ENCODE measurements at places on chromosomes 3 and 15.
A peak's percentile ranks its signal among the peaks of the same experiment; 100 is the strongest.

DNA sequence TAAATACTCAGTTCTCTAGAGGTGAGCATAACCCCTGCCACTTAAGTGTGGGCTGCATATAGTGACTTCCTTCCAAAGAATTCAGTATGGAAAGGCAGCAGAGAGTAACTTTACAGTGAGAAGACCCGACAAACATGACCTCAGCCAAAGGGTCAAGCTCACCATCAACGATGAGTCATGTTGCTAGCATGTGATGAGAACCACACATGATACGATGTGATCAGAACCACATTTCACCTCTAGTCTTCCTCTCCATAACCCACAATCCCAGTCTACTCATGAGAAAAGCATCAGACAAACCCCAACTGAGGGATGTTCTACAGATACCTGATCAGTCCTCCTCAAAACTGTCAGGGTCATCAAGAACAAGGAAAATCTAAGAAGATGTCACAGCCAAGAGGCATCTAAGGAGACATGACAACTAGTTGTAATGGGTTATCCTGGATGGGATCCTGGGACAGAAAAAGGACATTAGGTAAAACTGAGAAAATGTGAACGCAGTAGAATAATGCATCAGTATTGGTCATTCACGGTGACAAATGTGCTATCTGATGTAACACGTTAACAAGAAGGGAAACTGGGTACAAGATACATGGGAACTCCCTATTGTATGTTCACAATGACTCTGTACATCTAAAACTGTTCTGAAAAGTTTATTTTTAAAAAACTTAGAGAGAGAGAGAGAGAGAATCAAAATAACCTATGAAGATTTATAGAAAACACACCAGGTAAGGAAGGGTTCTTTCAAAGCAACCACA is 28.3 kb downstream of the SEC61A1 start:
- no peak for DNase-seq

DNA sequence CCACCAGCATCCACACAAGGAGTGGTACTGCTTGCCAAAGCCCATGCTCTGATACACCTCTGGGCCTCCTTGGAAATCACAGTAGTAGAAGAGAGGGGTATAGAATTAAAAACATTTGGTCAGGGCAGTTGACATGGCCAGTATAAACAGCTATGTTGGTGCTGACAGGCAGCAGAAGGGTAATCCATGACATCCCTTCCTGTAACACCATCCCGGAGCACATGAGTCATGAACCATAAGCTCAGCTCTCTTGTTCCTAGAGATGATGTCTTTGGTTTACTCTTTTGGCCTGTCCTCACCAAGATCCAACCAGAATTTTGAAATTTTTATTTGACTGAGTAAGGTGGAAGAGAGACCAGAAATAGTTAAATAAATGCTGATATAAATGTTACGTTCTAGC is 132.6 kb upstream of the CTDSPL start:
- no peak for DNase-seq

DNA sequence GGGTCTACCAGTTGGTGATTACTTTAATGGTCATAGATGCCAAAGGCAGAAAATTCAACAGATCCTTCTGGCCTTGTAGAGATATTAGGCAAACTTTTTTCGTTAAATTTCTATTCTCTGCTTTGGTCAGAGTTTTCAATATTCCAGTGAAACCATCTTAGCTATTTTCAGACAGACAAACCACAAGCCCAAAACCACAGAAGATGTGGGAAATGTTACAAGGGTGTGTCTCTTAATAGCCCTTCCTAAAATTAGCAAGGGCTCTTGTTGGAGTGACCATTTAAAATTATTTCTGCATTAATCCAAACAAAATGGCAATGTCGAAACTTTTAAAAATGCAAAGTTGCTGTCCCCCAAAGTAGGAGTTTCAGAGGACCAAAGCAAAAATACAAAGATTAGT is 102.8 kb downstream of the ARRDC4 start:
- DNase-seq = no peak

- DNase-seq = peak; percentile 13
Observed at GRCh38 chr3:14640157-14640562, 11.4 kb upstream of the CCDC174 start.

DNA sequence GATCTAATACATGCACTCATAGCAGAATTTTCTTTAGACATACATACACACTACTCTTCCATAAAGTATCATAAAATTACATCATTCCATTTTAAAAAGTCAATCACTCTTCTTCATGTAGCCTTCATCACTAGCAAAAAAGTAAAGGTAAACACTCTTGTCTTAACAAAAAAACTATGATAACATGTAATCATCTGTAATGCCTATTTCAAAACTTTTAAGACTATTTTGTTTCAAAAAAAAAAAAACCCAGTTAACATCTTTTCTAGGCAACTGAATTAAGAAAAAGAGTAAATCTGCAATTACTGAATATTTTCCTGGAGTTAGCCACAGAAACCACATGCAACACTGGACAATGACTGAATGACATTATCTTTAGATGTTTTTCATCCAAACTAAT is 4.8 kb downstream of the TBC1D5 start:
- no peak for DNase-seq

DNA sequence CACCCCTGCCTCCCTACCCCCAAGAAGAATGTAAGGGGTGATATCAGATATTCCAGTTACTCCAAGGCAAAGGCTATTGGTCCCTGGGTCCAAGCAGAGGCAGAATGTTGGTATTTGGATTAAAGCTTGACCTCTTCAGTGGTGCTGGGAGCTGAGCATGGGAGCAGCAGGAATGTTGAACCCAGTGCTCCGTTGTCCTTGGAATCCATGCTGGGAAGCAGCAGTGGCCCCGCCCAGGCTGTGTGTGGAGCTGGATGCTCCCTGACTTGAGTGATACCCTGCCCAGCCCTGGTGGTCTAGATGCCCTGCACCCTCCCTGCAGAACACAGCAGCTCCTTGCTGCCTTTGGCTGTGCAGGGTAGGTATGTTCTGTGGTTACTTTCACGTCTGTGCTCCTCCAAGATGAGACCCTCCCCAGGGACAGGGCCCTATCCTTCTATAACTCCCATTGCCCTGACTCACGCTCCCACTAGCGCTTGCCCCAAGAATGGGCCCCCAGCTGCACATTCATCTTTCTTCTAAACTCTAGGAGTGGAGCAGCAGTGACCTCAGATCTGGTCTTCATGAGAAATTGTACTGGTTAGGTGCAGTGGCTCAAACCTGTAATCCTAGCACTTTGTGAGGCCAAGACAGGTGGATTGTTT is 35.1 kb downstream of the UMPS start:
- no peak for DNase-seq

GRCh38 chr3:126888186-126888760 is 94.6 kb upstream of the PLXNA1 start:
- DNase-seq = no peak

GRCh38 chr3:46297658-46298423 is 55.6 kb downstream of the CCR3 start:
- no peak for DNase-seq

- DNase-seq = no peak
Observed at GRCh38 chr3:191523148-191523547, 62.2 kb downstream of the PYDC2 start.

DNA sequence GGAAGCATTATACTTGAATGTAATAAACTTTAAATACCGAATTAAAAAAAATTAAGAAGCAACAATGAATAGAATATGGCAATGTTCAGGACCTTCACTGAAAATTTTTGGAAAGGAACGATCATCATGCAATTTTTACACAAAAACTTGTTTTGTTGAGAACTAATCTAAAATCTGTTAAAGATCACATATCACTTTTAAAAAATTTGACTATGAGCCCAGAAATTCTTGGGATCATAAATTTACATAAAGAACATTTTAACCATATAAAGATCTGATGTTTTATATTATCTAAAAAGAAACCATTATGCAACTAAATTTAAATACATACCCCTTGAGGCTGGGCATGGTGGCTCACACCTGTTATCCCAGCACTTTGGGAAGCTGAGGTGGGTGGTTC is 76.2 kb upstream of the MELTF start:
- DNase-seq = no peak

- DNase-seq = peak; percentile 34
Observed at GRCh38 chr3:39541917-39542329, 74.4 kb downstream of the MOBP start.

GRCh38 chr3:126523745-126524428 is at the start of gene CHST13:
Gene CHST13, plus strand, starts transcription at chr3:126524155. Its CDS starts 178 bp downstream, at chr3:126524333.
- DNase-seq = peak; percentile 19

- DNase-seq = no peak
Observed at GRCh38 chr3:193754719-193755118, 161.7 kb downstream of the OPA1 start.

DNA sequence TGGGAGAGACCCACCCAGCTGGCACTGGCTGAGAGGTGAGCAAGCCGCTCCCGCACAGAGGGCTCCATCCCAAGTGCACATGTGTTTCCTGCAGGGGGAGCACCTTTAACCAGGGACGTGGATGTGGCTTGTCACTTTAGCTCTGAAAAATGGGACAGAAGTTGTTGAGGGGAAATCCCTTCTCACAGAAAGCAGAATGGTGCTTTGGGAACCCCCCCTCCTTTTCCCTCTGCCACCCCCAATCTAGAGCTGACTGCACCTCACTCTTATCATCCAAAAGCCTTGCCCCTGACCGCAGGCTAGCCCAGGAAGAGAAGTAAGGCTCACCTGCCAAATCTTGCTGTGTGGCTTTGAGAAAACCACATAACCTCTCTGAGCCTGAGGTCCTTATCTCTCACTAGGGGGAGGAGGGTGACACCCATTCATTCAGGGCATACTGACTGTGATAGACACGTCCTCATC is 77.9 kb downstream of the RPN1 start:
- DNase-seq = peak; percentile 5

DNA sequence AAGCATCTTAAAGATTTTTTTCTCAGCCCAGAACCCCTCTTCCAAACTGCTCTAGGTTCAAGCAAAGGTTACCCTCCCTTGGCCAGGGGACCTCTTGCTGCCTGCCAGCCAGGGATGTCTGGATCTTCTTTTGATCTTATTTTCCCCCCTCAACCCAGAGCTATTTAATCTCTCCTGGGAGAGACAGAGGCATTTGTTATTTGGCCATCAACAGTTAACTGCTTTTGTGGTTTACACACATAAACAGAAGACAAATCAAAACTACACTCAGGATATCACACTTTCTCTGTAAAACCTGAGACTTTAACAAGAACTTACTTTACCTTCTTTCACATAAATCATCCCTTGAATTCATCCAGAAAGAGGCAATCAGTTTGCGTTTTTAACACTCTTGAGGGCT is 272.5 kb downstream of the THSD4 start:
- no peak for DNase-seq

GRCh38 chr3:54014067-54014466 is 108.3 kb upstream of the CACNA2D3 start:
- no peak for DNase-seq

DNA sequence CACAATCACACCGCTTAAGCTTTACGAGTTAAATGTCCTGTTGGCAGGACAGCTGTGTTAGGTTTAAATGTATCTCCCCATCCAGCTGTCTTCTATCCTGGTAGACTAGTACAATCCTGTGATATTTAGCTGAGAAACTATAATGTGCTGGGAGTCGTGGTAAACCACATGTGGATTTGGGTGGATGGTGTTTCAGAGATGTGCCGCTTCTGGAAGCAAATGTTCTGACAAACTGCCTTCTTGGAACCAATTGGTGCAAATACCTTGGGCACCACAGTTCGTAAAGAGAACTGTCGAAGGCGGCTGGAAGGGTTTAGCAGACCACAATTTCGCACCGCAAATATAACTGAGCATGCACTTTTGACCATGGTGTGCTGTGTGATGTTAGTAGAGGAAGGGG is 15.0 kb downstream of the SCG5 start:
- DNase-seq = no peak

- no peak for DNase-seq
Observed at GRCh38 chr3:123378409-123378915, 70.4 kb downstream of the ADCY5 start.

DNA sequence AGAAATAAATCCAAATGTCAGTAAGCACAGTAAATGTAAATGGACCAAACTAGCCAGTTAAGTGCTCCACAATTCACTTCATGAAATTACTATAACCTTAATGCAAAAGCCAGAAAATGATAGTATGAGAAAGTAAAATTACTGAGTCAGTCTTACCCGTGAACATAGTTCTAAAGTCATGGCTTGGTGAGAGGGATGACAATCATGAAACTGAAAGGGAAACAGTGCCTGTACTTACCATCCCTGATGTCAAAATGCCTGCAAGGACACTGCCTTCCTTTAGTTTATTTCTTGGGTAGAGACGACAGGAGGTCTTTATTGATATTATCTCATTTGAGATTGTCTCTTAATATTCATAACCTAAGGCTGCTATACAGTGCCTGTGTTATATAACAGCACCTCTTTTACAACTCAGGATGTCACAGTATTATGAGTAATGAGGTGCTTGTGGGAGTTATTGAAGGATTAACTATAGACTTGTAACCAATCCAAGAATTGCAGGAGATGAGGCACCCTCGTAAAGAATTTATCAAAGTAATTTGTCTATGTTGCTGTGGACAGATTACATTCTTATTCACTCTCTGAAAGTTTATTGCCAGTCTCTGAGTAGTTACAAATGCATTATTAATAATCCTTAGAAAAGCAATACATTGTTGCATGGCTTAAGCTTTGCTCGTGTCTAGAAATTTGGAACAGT is 142.9 kb upstream of the BFSP2 start:
- no peak for DNase-seq

DNA sequence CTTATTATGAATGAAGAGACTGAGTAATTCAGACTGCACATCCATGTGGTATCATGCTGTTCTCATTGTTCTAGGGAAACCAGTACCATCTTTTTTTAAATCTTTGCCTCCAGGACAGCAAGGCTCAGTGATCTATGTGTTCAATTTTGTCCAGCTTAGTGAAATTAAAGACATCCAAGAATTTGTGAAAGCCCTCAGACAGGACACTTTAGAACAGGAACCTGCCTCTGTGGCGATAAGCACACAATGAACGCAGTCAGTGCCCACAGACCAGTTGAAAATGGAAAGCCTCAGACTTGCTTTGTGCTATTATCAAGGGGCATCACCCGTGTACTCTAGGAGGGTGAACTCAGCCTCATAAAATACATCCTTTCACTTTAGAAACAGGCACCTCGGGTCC is 20.1 kb downstream of the EID1 start:
- DNase-seq = no peak

- no peak for DNase-seq
Observed at GRCh38 chr15:78075490-78076230, 1.9 kb downstream of the TBC1D2B start.

- no peak for DNase-seq
Observed at GRCh38 chr3:107858876-107859275, 232.0 kb downstream of the CD47 start.
